ENCODE measurements at places on chromosomes 3 and 15.

GRCh38 chr3:37700466-37701248 is 161.0 kb upstream of the CTDSPL start:
- DNase-seq: no peak

DNA sequence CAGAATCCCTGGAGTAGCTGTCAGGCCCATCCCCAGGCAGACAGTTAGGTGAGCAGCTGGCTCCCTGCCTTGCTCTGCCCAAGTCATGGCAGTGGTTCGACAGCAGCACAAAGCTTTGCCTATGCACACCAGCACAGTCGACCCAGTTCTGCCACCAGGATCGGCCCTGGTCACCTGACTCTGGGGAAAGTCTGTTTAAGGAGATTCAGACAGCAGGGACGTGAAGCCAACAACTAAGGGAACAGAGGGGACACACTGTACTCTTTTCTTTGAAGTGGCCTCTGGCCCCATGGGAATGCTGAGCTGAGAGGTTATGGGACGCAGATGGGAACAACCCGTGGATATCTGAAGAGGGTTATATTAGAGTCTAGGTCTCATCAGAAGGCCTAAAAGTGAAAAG is 134.8 kb downstream of the CHDH start:
- no peak for DNase-seq

DNA sequence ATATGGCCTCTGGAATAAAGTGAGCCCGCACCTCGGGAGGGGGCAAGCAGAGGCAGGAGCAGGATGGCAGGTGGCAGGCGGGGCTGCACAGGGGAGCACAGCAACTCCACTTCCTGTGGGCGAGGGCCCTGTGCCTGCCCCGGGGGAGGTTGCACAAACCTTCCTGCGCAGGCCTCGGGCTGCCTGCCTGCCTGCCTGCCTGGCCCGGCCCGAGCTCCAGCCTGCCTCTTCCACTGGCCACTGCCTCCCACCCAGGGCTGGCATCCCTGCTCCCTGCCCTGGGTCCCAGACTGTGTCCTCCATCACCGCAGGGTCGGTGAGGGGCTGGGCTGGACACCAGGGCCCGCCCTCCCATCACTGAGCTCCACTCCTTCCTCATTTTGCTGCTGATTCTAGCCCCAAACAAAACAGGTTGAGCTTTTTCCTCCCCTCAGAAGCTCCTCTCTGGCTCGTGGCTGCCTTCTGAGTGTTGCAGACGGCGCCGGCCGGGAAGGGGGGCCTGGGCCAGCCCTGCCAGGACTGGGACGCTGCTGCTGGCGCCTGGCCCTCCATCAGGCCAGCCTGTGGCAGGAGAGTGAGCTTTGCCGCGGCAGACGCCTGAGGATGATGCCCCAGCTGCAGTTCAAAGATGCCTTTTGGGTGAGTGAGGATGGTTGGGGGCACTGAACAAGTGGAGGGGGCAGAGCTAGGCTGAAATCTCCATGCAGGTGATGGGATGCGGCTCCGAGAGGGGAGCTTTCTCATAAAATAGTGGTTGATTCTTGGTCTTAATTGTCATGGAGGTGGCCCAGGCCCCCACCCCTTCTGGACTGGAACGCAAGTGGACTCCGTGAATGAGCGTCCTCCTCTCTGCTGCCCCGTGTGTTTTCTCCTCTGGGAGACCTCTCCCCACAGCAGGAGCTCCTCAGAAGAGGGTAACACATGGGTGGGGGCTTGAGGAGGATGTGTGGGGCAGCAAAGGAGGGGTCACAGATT is at the start of gene PSTPIP1:
PSTPIP1 (plus strand) TSS at position 156 of the 975 bp plus-strand sequence; CDS start at position 604, 448 bp downstream.
- no peak for DNase-seq

DNA sequence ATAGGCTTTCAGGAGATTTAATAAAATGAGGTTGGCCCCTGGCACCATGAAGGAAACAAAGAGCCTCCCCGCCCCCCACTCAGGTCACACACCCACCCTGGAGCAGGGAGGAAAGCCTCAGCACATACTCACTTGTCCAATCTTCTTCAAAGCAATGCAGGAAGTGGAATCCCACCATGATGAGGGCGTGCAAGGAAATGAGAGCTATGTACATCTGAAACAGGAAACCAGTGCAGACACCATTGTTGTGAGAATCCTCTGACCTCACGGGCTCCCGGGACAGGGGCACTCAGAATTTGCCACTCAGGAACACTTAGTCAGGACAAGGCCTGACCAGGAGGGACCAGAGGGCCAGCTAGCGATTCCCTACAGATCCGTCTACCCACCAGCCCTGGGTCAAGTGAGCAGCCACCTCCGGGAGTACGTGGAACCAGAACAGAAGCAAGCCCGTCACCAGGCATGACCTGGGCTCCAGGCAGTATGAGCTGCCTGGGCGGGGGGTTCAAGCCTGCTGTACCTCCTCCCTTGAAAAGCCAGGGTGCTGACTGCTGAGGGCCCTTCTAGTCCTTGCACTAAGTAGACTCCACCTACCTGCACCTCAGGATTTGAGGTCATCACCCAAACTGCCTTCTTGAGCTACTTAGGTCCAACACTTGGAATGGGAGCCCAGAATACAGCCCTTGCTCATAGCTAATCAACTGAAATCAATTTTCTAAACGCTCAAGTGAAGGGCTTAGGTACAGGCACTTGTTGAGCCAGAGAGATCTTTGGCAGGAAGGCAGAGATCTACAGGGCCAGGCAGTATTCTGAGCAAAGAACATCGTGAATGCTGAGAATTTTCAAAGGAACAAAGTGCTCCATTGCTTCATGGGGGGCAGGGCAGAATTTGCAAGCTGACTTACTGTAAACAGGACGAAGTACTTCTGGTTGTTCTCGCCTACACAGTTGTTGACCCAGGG is 42.7 kb downstream of the ZDHHC3 start:
- DNase-seq: no peak

- DNase-seq: no peak
These were observed 72.8 kb downstream of the CPN2 start for GRCh38 chr3:194278186-194278845.

GRCh38 chr3:11570251-11570650 is 73.5 kb downstream of the VGLL4 start:
- peak; percentile 82 for DNase-seq

Measured in D721Med (cell line).